Muscle of arm (tissue), 14 donors: ENCODE measurements at places on chromosomes 3 and 15. TPM values are rescaled to one million over a fixed set of nuclear protein-coding genes. Genes with fewer than 3 reads are reported as not detected.

SERPINI2 gene
- 0.55 TPM for polyA plus RNA-seq

UCN2 gene
- polyA plus RNA-seq = not detected

ZKSCAN7 gene
- polyA plus RNA-seq = 10.4 TPM

RAF1 gene
- 107 TPM for polyA plus RNA-seq

MYLK gene
- polyA plus RNA-seq = 19.0 TPM

RTP4 gene
- not detected for polyA plus RNA-seq

SLC28A2 gene
- polyA plus RNA-seq = 0.19 TPM

PPARG gene
- 2.6 TPM for polyA plus RNA-seq

SUCLG2 gene
- polyA plus RNA-seq = 45.8 TPM

PPP4R2 gene
- 74.3 TPM for polyA plus RNA-seq

FEZF2 gene
- polyA plus RNA-seq = not detected

MUC4 gene
- polyA plus RNA-seq = 0.57 TPM

DGKG gene
- 3.5 TPM for polyA plus RNA-seq

DAZL gene
- polyA plus RNA-seq = not detected

USP13 gene
- 26.7 TPM for polyA plus RNA-seq

FES gene
- 11.2 TPM for polyA plus RNA-seq

DUOXA2 gene
- not detected for polyA plus RNA-seq

PRR20G gene
- polyA plus RNA-seq = not detected

CFAP92 gene
- 0.73 TPM for polyA plus RNA-seq

SERINC4 gene
- 0.74 TPM for polyA plus RNA-seq

ACVR2B gene
- 9.5 TPM for polyA plus RNA-seq

CADM2 gene
- 4.6 TPM for polyA plus RNA-seq

GMNC gene
- polyA plus RNA-seq = 0.04 TPM

MME gene
- 22.3 TPM for polyA plus RNA-seq

SLC12A8 gene
- 1.2 TPM for polyA plus RNA-seq

ADIPOQ gene
- polyA plus RNA-seq = not detected

TM4SF1 gene
- polyA plus RNA-seq = not detected

SCG3 gene
- 0.20 TPM for polyA plus RNA-seq

SQOR gene
- polyA plus RNA-seq = 1.7 TPM

IL17RB gene
- polyA plus RNA-seq = 7.9 TPM

TAGLN3 gene
- 4.1 TPM for polyA plus RNA-seq

ZNF385D gene
- 30.2 TPM for polyA plus RNA-seq

SLC7A14 gene
- polyA plus RNA-seq = 0.17 TPM

CRTAP gene
- polyA plus RNA-seq = 152 TPM

TNFSF10 gene
- 12.9 TPM for polyA plus RNA-seq

MYRIP gene
- polyA plus RNA-seq = 1.1 TPM

EHD4 gene
- 30.3 TPM for polyA plus RNA-seq

FOXL2NB gene
- polyA plus RNA-seq = not detected

ATP6V1A gene
- 38.6 TPM for polyA plus RNA-seq

IQGAP1 gene
- polyA plus RNA-seq = 71.7 TPM

BUB1B gene
- polyA plus RNA-seq = 16.5 TPM

RAD51 gene
- polyA plus RNA-seq = 9.0 TPM

ALG1L2 gene
- 2.0 TPM for polyA plus RNA-seq

TMEM45A gene
- polyA plus RNA-seq = not detected

ARPIN gene
- 18.6 TPM for polyA plus RNA-seq

GP5 gene
- polyA plus RNA-seq = 0.73 TPM

SFMBT1 gene
- polyA plus RNA-seq = 7.4 TPM

ZNF620 gene
- 4.1 TPM for polyA plus RNA-seq

ABHD10 gene
- 30.6 TPM for polyA plus RNA-seq

CD200 gene
- polyA plus RNA-seq = 13.4 TPM

CYP11A1 gene
- not detected for polyA plus RNA-seq

CCDC39 gene
- 4.2 TPM for polyA plus RNA-seq

GHSR gene
- polyA plus RNA-seq = not detected

CPLX3 gene
- polyA plus RNA-seq = not detected

RPUSD3 gene
- polyA plus RNA-seq = 29.6 TPM

ADGRG7 gene
- polyA plus RNA-seq = not detected

CAMKV gene
- 0.35 TPM for polyA plus RNA-seq
